ENCODE measurements at places on chromosomes 1 and 21.

DNA sequence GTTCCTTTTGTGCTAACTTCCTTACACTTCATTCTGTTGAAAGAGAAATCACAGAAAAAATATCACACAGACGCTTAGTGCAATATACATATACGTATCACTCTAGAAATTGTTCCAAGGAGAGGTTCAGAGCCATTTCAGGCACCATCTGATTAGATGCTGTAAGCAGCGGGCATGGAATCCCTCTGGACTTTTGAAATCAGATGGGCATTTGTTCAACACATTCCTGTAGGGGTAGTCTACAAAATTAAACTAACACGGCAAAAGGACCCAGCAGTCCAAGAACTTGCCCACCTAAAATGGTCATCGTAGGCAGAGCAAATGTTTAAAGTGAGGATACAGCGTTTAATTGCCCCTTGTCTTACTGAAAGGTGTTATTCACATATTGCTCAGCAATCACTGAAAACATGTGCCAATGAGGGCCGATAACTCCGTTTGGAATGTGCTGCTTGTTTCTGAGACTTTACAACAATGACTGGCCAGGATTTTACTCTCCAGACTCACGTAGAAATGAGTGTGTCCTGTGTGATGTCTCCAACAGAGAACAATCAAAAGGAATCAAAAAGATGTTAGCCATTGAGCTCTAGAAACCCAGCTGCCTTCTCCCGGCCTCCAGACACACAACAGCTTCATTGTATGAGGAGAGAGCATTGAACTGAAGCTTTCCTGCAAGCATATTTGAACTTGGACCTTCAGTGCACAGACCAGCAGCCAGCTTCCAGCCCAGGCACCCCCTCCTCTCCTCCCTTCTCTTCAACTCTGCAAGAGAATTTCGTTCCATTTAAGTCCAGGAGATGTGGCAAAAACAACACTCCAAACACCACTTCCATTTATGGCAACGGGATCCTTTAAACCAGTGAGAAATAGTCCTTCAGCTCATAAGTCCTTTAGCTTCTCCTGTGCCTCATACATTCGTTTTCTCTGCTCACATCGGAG lies 32.1 kb upstream of the ADORA3 start:
- DNase-seq = no peak

DNA sequence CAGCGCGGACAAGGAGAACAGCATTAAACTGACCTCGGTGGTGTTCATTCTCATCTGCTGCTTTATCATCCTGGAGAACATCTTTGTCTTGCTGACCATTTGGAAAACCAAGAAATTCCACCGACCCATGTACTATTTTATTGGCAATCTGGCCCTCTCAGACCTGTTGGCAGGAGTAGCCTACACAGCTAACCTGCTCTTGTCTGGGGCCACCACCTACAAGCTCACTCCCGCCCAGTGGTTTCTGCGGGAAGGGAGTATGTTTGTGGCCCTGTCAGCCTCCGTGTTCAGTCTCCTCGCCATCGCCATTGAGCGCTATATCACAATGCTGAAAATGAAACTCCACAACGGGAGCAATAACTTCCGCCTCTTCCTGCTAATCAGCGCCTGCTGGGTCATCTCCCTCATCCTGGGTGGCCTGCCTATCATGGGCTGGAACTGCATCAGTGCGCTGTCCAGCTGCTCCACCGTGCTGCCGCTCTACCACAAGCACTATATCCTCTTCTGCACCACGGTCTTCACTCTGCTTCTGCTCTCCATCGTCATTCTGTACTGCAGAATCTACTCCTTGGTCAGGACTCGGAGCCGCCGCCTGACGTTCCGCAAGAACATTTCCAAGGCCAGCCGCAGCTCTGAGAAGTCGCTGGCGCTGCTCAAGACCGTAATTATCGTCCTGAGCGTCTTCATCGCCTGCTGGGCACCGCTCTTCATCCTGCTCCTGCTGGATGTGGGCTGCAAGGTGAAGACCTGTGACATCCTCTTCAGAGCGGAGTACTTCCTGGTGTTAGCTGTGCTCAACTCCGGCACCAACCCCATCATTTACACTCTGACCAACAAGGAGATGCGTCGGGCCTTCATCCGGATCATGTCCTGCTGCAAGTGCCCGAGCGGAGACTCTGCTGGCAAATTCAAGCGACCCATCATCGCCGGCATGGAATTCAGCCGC lies 2.5 kb downstream of the S1PR1 start:
- no peak for DNase-seq

DNA sequence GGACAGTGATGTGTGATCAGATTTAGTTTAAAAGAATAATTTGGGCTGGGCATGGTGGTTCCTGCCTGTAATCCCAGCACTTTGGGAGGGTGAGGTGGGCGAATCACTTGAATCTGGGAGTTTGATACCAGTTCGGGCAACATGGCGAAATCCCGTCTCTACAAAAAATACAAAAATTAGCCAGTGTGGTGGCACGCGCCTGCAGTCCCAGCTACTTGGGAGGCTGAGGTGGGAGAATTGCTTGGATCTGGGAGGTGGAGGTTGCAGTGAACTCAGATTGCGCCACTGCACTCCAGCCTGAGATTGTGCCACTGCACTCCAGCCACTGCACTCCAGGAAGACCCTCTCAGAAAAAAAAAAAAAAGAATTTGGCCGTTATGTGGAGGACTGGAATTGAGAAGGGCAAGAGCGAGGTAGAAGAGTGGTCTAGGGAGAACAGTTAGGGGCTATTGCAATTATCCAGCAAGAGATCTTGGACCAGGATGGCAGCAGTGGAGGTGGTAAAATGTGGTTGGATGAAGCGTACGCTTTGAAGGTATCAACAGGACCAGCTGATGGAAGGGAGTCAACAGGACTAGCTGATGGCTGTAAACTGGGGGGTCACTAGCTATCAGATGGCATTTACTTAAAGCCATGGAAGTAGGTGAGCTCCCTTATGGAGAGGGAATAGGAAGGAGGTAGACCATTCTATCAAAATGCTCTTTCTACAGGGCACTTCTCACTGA lies 9.6 kb downstream of the BTBD19 start:
- no peak for DNase-seq

DNA sequence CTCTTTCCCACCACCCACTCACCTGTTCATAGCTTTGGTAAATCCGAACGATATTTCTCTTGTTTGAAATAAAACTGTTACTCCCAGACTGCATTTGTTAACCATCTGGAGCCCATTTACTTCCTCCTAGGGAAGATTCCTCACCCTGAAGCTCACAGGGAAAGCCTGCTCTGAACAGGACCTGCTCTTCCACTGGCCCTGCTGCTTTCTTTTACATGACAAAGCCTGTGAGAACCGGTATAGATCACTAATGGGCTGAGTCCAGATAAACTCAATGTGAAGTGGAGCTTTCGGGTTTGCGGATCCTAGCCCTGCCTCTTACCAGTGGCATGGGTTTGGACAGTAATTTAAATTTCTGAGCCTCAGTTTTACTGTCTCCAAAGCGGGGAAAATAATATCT lies 45.2 kb downstream of the FAM163A start:
- DNase-seq = no peak

DNA sequence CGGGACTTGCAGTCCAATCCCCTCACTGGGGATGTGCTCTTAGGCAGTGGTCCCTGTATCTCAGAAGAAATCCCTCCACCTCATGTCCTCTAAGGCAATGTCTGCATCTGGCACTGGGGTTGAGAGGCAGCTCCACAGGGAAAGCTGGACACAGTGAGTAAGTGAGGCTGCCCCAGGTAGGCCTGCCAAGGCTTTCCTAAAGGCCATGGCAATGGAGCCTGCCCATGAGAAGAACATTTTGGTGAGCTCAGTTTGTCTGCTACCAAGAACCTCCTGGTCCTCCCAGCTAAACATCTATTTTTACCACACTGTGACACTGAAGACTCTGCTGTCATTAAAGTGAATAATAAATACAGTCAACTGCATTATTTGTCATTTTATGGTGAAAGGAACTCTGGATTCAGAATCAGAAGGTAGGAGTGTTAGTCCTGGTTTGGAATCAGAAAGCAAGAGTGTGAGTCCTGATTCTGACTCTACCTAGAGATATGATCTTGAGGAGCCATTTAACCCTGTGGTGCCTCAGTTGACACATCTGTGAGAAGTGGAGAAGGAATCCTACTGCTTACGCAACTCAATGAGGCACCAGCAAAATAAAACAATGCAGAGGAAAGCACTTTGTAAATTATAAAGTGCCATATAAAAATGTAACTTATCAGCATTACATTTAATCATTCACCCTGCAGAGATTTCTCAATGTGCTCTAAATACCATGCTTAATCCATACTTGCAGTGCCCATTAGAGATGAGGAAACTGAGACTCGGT lies 41.0 kb downstream of the TBX15 start:
- no peak for DNase-seq

- DNase-seq = no peak
Observed at GRCh38 chr1:168287237-168287664, 6.6 kb downstream of the TBX19 start.

DNA sequence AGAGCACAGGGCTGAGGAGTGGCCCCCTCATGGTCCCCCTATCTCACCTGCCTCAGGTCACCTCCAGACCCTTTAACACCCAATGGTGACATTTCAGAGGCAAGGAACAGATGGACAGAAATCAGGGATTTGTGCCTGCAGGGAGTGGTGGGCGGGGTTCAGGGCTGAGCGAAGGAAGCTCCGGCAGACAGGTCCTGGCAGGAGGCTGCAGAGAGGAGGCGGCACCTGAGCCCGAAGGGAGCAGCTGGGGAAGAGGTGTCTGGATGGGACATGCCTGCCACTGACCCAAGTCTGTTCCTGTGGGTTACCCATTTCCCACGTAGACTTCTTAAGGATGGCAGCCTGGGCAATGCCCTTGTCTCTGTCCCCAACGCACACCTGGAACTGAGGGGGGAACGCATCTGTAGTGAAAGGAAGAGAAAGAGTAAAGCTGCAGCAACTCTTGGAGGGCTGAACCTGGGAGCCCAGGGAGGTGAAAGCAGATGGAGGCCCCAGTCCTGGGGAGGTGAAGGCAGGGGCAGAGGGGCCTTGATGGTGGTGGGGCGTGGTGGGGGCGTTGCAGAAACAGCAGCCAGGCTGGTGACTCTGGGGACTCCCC lies 61.6 kb upstream of the ADARB1 start:
- no peak for DNase-seq

GRCh38 chr1:55070293-55071164 lies 31.2 kb downstream of the PCSK9 start:
- no peak for DNase-seq

DNA sequence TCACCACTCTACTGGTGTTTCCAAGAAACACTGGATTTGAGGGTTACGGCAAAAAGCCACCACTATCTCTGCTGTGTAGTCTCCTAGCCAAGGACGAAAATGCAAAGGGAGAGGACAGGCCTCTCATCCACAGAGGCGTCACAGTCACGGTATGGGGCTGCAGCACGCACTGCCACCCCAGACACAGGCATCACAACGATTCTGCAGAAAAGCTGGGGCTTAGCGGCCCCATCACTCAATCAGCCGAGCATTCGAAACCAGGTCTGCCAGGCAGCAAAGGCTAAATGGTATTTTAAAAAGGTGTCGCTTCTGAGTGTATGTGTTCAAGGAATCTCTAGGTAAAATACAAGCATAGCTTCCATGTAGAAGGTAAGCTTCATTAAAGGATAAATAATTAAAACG lies 1.4 kb downstream of the RIPK4 start:
- DNase-seq = no peak

GRCh38 chr1:53587252-53587988 lies 128.2 kb downstream of the DMRTB1 start:
- no peak for DNase-seq

DNA sequence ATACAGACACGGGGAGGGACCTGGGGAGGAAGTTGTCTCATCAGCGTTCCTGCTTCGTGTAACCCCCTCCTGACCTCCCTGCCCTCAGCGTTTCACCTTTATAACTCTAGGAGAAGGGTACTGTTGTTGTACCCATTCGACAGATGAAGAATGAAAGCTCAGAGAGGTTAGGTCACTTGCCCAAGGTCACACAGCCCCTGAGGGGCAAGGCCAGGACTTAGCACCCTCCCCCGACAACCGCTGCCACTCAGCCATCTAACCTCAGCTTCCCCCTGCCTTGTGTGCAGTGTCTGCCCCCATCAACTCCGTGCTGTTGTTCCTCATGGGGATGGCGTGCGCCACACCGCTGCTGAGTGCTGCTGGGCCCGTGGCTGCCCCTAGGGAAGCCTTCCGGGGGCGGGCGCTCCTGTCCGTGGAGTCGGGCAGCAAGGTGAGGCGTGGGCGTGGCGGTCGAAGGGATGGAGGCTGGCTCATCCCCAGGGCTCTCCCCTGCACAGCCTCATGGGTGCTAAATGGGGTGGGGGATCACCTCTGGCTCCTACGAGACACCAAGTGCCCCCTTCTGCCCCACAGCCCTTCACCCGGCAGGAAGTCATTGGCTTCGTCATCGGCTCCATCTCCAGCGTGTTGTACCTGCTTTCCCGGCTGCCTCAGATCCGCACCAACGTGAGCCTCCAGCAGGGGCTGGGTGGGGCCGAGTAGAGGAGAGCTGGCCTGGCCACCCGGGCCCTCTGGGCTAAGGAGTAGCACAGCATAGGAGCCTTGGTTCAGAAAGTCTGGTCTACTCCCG lies 14.0 kb downstream of the SLC66A1 start:
- no peak for DNase-seq

DNA sequence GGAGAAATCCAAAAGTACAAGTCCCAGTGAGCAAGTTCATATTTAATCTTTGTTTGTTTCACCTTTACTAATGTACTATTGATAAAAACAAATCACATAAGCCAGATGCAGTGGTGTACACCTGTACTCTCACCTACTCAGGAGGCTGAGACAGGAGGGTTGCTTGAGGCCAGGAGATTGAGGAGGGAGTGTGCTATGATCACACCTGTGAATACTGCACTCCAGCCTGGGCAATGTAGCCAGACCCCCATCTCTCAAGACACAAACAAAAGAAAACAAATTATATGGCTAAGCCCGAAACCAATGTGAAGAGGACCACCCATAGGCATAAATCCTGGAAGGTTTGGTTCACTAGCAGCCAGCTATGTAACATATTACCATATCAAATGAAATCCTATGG lies 9.6 kb upstream of the USP24 start:
- DNase-seq = no peak

DNA sequence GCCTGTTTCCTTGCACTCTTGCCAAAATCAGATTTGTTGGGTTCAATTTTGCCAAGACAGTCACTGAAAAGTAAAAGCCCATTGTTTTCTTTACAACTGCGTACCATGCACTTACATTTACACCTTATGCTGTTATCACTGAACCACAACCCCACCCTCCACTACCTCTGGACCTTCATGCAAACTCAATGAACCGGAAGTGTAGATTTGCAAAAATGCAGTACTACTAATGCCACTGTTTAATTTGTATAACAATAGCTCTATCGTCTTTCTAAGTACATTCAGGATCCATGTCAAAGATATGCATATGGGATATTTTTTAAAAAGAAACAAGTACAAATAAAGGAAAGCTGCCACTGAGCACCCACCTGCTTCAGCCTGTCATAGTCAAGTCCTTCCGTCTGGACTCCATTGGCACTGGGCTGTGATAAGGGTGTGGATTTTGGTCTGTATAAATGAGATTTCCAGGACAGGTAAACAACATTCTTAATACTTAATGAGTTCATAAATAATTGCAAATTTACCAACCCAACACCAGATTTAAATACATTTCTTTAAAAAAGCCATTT lies 72.9 kb upstream of the LBR start:
- DNase-seq = no peak

- no peak for DNase-seq
Observed at GRCh38 chr21:34952701-34953100, 96.4 kb downstream of the RUNX1 start.
